ENCODE measurements at places on chromosomes 1 and 21. TPM values are rescaled to one million over a fixed set of nuclear protein-coding genes. Genes with fewer than 3 reads are reported as not detected.

The MPL gene
- total RNA-seq = not detected

The C1orf87 gene
- total RNA-seq = not detected

The GCSAML gene
- not detected for total RNA-seq

- H3K36me3 ChIP-seq = peaks cover 17% of the 10 kb centered on the region
- peak overlapping the region; percentile 72 for H3K27ac ChIP-seq
- peak; percentile 80 for DNase-seq
- H3K27me3 ChIP-seq = peaks cover 12% of the 10 kb centered on the region
These were observed 1.0 kb downstream of the BTG2 start for GRCh38 chr1:203306089-203306964.

DNA sequence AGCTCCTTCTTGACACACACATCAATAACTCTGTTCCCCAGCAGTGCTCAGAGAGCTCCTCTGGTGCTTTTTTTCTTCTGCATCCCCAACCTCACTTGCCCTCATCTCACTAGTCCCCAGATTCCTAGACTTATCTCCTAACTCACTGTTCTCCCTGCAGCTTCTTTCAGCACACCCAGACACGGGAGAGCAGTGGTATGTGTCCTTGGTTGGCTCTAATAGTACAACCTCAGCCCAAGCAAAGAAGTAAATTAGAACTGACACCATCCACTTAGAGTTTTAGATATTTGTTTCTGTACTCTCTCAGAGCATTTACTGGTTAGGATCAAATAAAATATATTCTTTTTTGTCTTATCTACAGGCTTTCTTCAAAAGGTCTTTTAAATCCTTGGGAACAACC is 201.4 kb upstream of the SNX7 start:
- no peak overlapping the region for H3K4me3 ChIP-seq
- DNase-seq = no peak
- H3K27me3 ChIP-seq = no peaks in the 10 kb centered on the region
- no peaks in the 10 kb centered on the region for H3K4me1 ChIP-seq

All from HFFc6 (cell line).